ENCODE measurements at places on chromosomes 7 and 10. TPM values are rescaled to one million over a fixed set of nuclear protein-coding genes. Genes with fewer than 3 reads are reported as not detected.

The ARL4A gene
- 26.8 TPM for total RNA-seq

The PLEKHS1 gene
- not detected for total RNA-seq

The VSTM4 gene
- not detected for total RNA-seq

The LGI1 gene
- total RNA-seq = not detected

The HTR7 gene
- not detected for total RNA-seq

The PNLIPRP1 gene
- not detected for total RNA-seq
